ENCODE measurements at places on chromosomes 16 and 17.

GRCh38 chr16:50036426-50036825 is 11.4 kb downstream of the CNEP1R1 start:
- DNase-seq: no peak

DNA sequence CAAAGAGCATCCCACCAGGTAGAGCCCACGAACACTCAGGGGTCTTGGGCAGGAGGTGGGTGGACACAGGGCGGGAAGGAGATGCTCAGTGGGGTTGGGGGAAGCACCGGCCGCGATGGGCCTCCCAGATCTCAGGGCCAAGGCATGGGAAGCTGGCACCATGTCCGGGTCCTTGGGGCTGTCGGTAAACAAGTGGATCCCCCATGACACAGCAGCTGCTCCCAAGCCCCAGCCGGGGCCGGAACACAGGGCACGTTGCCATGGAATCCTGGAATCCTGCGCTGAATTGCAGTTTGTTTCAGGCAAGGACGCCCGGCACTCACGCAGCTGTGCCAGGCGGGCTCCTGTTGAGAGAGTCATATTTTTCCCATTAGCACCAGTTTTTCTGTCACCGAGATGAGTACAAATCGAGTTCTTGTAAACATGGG is 23.0 kb upstream of the CHMP6 start:
- no peak for DNase-seq

GRCh38 chr16:87161822-87162676 is 155.1 kb downstream of the C16orf95 start:
- no peak for DNase-seq

- no peak for DNase-seq
These were observed 488.1 kb upstream of the CDH5 start for GRCh38 chr16:65878347-65878746.

- DNase-seq: no peak
These were observed 37.3 kb downstream of the HSD17B2 start for GRCh38 chr16:82072313-82072712.

DNA sequence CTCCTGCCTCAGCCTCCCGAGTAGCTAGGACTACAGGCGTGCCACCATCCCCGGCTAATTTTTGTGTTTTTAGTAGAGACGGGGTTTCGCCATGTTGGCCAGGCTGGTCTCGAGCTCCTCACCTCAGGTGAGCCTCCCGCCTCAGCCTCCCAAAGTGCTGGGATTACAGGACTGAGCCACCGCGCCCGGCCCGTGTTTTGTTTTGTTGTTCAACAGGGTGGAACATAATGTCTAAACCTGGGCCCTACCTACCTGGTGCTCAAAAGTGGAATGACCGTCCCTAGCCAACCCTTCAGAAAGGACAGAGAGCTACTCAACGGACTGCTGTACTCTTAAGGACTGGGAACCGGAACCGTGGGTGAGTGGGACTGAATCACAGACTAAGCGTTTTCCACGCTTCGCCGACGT is 772 bp upstream of the KIF22 start:
- no peak for DNase-seq

GRCh38 chr17:42060231-42060630 is 9.8 kb upstream of the C17orf113 start:
- no peak for DNase-seq

DNA sequence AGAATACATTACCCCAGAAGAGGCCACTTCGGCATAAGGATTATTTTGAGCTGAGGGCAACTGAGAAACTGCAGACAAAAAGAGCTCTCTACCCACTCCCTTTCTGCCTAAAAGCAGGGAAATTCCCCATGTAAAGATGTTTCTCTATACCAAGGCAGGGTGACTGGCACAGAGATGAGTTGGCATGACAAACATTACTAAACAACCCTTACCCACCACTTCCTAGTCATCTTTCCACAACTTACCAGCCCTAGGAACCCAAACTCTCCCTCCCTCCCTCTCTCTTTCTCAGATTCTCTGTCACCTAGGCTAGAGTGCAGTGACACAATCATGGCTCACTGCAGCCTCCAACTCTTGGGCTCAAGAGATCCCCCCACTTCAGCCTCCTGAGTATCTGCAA is 68.6 kb downstream of the EMP2 start:
- no peak for DNase-seq

Measured in GM19239 (cell line).